Kidney epithelial cell (primary cell): ENCODE measurements at places on chromosomes 16 and 17. TPM values are rescaled to one million over a fixed set of nuclear protein-coding genes. Genes with fewer than 3 reads are reported as not detected.

DNA sequence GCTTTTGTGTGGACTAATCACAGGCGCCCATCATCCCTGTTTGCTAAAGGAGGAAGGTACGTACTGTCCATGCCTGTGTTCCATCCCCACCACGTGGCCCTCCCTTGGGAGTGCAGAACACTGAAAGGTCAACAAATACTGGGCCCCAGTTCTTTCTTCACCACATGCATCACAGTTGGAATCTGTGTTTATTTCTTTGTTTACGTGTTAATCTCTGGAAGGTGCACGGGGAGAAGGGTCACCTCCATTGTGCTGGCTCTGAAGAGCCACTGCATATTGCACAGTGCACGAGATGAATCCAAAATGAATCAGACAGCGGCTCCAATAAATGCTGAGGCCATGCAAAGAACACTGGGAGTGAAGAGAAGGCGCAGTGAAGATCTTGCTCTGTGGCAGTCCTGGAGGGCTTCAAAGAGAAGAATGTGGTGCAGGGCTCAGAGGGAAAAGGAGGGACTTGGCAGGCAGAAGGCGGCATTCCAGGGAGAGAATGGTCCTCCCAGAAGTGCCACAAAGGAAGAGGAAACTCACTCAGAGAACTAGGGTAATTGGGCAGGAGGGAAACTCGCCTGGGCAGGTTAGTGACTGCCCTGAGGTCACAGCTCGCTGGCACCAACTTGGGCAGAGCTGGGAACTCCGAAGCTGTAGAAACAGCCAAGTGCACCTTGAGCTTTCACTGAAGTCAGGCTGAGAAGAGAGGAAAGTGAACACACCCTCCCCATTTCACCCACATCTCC is 3.7 kb downstream of the RPH3AL start:
- DNase-seq, result no peak

- no peak for DNase-seq
Observed at GRCh38 chr17:78725448-78726021, 56.5 kb downstream of the CYTH1 start.

GRCh38 chr17:17072546-17072945 is 30.3 kb downstream of the MPRIP start:
- DNase-seq, result no peak

DNA sequence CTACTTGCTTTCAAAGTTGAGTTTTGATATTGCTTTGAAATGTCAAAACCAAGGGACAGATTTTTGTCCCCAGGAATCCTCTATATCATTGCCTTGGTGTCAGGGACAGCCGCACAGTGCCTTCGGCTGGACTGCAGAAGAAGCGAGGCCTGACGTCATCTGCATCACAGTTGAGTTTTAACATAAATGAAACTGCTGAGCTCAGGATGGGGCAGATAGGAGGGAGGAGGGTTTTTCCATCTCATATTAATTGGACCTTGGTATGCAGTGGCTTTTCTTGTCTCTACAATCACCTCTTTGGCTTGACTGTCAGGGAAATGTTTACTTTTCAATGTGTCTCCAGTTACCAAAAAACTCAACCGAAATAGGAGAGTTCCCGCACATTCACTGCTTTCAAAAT is 111.3 kb downstream of the AATF start:
- DNase-seq, result no peak

GRCh38 chr17:14381606-14382005 is 80.7 kb downstream of the HS3ST3B1 start:
- DNase-seq, result no peak

DNA sequence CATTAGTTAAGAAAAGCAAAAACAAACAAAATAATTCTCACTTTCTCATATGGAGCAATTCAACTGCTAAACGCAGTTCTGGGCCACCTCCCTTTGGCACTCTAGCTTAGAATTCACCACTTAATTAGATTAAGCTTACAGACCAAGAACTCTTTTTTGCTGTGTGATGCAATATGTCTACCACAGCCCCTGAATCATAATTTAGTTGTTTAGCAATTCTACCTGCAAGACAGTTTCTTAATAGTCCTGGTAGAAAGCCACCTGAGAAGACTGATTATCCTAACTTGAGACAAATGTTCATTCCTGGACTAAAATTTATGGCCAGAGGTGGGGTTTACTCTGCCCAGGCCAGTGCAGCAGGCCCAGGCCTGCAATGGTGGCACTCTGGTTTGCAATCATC is 205.9 kb downstream of the HS3ST3A1 start:
- no peak for DNase-seq

DNA sequence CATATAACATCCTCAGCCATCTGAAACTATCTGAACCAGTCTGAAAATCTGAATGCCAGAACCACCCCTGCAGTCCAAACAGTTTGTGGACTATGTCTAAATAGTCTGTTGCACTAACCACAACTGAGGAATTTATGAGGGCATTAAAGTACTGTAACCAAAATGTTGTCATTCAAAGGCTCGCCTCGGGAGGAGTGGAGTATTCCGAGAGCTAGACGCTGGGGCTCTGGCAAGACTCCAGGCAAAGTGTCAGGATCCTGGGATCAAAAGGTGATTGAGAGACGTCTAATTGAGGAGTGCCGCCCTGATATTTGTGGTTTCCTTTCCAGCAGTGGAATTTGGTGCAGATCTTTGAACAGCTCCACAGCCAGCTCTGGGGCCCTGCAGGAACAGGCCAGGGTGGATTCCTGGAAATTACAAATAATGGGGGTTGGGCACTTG is 142.9 kb upstream of the MYOCD start:
- DNase-seq, result peak; percentile 70

DNA sequence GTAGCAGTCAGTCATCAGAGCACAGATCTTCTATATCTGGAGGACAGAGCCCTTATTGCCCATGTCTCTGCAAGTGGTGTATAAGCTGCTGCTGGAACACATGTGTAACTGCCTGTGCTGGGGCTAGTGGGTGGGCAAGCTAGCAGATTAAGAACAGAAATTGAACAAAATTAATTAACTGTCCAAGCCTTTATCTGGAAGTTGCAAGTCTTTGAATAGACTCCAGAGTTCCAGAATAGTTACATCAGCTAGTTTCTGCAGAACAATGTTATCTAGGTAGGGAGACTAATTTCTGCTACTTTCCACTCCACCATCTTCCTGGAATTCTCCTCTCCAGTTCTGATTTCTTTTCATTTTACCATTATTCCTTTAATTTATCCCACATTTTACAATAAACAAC is 287.3 kb downstream of the ZFHX3 start:
- DNase-seq, result no peak

GRCh38 chr16:84186685-84187437 is at the start of gene TAF1C:
Gene TAF1C (minus strand): TSS chr16:84187057. CDS start chr16:84184988, 2,069 bp downstream.
- peak; percentile 88 for DNase-seq

- DNase-seq, result peak; percentile 87
Observed at GRCh38 chr16:86823888-86824671, 245.7 kb downstream of the FOXL1 start.

DNA sequence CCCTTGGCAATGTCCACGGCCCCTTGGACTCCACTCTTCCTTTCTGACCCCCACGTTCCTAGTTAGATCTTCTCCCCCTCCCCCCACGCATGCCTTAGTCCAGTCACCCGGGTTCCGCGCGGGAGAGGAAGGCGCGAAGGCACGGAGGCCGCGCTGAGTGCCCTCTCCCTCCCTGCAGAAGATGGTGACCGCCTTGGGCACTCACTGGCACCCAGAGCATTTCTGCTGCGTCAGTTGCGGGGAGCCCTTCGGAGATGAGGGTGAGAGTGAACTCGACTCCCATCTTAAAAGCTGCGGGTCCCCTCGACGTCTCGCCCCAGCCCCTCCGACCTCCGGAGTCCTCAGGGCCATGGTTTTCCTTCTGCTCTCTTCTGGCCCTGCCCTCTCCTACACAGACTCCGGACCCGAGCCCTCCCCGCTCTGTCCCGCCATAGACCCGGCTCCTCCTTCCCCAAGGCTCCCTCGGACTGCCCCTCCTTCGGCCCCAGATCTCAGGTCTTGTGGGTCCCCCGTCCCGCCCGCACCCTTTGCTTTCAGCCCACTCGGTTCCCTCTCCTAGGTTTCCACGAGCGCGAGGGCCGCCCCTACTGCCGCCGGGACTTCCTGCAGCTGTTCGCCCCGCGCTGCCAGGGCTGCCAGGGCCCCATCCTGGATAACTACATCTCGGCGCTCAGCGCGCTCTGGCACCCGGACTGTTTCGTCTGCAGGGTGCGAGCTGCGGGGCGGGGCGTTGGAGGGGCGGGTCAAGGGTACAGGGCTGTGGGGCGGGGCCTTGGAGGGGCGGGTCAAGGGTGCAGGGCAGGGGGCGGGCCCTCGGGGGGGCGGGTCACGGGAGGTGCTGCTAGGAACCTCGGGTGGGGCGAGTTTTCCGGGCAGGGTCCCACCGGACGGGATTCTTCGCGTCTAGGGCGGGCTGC is 4.6 kb downstream of the TGFB1I1 start:
- DNase-seq, result no peak

DNA sequence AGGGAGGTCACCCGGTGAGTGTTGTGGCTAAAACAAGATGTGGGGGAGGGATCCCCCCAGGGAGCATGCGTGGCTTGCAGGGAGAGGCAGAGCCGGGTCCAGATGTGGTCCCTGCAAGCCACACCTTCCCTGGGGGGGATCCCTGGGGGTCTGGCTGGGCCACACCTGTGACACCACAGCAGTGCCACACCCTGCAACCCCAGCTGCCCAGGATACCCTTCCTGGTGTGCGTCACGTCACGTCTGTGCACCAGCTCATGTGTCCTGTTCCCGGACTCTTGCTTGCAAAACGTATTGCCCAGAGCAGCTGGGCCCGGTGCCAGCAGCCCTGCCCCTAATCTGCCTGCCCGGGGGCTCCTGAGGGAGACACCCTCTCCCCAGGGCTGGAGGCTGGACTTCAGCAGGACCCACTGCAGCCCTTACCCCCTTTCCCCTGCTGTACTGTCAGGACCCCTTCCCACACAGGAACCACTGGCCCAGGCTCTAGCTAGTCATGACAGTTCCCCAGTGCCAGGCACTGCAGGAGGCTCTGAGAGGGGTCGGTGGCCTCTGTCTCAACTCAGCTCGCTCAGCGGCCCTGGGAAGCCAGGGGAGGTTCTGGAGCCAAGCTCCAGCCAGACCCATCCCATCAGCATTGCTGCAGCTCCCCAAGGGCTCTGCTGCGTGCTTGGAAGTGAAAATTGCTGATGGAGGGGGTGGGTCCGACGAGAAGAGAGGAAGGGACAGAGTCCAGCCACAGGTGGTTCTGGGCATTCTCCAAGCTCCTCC is 25.8 kb upstream of the ACSF3 start:
- no peak for DNase-seq

GRCh38 chr17:31680126-31680525 is 178.9 kb downstream of the COPRS start:
- no peak for DNase-seq

DNA sequence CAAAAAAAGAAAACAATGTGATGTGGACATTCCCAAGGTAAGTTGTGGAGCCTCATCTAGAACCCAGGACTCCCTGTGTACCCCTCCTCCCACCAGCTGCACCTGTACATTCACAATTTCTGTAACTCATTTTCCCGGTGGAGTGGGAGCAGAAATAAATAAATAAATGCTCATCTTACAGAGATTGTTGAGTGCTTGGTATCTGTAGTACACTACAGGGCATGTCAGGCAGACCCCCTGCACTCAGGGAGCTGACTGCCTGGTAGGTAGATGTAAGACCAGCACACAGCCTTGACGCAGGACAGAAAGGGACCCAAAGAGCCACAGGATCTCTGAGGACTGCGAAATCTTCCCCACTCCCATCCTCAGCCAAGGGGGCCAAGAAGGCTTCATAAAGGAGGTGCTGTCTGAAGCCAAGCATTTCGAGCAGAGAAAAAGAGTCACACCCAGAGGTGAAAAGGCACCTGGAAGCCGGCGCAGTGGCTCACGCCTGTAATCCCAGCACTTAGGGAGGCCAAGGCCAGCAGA is 6.5 kb downstream of the EIF1 start:
- no peak for DNase-seq

GRCh38 chr17:16106161-16106891 is 106.7 kb downstream of the TTC19 start:
- no peak for DNase-seq

GRCh38 chr16:67720236-67720635 is 1.1 kb upstream of the GFOD2 start:
- DNase-seq, result no peak

DNA sequence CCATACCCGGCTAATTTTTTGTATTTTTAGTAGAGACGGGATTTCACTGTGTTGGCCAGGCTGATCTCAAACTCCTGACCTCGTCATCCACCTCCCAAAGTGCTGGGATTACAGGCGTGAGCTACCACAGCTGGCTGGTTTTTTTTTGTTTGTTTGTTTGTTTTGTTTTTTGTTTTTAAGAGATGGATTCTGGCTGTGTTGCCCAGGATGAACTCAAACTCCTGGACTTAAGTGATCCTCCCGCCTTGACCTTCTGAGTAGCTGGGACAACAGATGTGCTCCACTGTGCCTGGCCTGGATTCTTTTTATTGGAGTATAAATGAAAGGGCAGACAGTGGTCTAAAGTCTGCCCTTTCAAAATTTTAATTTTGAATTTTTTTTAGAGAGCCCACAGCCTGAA is 44.7 kb downstream of the FOXK2 start:
- no peak for DNase-seq

DNA sequence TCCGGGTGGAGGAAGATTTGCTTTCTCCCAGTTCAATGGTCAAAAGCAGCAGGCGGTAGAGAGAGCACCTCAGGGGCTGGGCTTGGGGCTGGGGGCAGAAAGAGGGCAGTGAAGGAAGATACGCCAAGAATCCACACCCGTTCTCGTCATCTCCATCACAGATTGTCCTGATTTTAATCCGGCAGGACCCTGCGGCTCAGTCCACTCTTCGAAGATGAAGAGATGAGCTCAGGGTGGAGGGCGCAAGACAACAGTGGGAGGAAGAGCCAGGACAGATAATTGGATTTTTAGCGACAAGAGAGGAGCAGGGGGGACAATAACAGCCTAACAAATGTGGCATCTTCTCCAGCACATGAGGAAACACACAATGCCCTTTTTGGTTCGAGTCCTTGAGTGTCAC is 165.9 kb downstream of the SDK2 start:
- no peak for DNase-seq

GRCh38 chr16:84862804-84863480 is 43.2 kb downstream of the CRISPLD2 start:
- DNase-seq, result no peak

GRCh38 chr17:76892329-76892728 is 24.1 kb downstream of the MGAT5B start:
- DNase-seq, result no peak

The SLC47A1 gene
- 1.0 and 3.9 TPM in 2 replicates for total RNA-seq

The SNAI3 gene
- 0.82 and 1.1 TPM in 2 replicates for total RNA-seq

The CCDC200 gene
- total RNA-seq, result not detected in 2 replicates

The MRPS23 gene
- 26.1 and 43.2 TPM in 2 replicates for total RNA-seq

The CFAP52 gene
- total RNA-seq, result not detected in 2 replicates

The MYCBPAP gene
- total RNA-seq, result 0.14 and 0.50 TPM in 2 replicates

The KRT12 gene
- total RNA-seq, result not detected in 2 replicates

The SLC6A2 gene
- not detected in 2 replicates for total RNA-seq
